ENCODE measurements at places on chromosomes 6 and 20. TPM values are rescaled to one million over a fixed set of nuclear protein-coding genes. Genes with fewer than 3 reads are reported as not detected.

The LAMP5 gene
- 27.4 TPM for total RNA-seq

GRCh38 chr6:20333721-20334269 lies 67.9 kb upstream of the E2F3 start:
- DNase-seq, result no peak
- no peaks in the 10 kb centered on the region for H3K36me3 ChIP-seq
- no peak overlapping the region for H3K4me3 ChIP-seq

DNA sequence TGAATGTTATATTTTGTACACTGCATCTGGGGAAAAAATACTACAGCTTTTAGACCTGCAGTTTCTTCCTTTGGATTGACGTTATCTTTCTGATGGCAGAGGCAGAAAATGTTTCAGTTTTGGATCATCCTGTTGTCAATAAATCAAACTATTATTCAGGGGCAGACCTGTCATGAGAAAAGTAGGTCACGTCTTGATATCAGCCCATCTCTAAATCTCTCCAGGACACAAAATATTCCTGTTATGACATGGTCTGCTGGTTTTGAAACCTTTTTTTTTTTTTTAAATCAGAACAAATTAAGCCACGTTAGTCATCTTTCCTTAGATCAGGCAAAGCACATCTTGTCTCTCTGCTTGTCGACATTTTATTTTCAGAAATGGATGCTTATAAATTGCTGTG lies 24.0 kb downstream of the IL20RA start:
- no peaks in the 10 kb centered on the region for H3K36me3 ChIP-seq
- DNase-seq, result no peak
- no peaks in the 10 kb centered on the region for H3K27me3 ChIP-seq
- H3K4me1 ChIP-seq, result no peaks in the 10 kb centered on the region
- no peak overlapping the region for H3K27ac ChIP-seq

GRCh38 chr6:69456086-69456485 lies 340.7 kb downstream of the LMBRD1 start:
- peak overlapping the region; percentile 75 for H3K27ac ChIP-seq
- no peaks in the 10 kb centered on the region for H3K27me3 ChIP-seq
- H3K4me3 ChIP-seq, result no peak overlapping the region
- DNase-seq, result peak; percentile 64
- no peaks in the 10 kb centered on the region for H3K4me1 ChIP-seq

GRCh38 chr20:43536041-43536816 lies 22.6 kb upstream of the SGK2 start:
- H3K4me3 ChIP-seq, result no peak overlapping the region
- H3K27ac ChIP-seq, result no peak overlapping the region
- DNase-seq, result no peak
- no peaks in the 10 kb centered on the region for H3K4me1 ChIP-seq

The TMC2 gene
- total RNA-seq, result 0.94 TPM

The SLC22A2 gene
- 6.7 TPM for total RNA-seq

DNA sequence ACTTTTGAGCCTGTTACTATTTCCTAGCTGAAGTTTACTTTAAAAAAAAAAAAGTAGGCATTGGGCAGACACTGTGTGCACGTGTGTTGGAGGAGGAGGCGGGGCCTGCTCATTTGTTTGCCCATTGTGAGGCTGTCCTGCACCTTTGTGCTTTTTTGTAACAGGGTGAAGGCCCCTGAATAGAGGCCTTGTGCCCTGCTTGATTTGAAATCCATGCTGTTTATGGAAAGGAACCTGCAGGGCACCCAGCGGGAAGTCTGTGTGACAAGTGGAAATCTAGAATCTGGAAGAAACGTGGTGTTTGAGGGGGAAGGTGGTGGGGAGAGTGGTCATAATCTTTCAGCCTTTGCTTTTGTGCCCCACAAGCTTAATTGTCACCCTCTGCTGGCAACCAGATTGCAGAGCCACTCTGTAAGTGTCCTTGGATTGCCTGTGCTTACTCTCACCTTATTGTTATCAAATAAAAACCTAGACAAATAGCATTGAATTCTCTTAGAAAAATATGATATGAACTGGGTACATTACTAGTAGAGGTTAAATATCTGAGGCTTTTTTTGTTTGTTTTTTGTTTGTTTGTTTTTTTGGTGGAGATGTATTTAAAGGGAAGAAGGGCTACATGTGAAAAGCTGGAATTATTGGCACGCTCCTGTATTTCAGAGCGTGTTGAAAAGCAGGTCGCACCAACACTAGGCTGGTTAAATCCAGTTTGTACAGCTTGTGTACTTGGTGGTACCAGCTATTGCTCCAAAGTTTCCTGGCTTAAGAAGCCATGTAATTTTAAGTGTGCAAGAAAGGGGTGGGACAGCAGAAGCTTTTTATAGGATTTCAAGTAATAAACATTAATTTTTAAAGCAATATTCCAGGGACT lies 156.3 kb downstream of the ARID1B start:
- peak overlapping the region; percentile 33 for H3K27ac ChIP-seq
- H3K4me1 ChIP-seq, result peaks cover 4% of the 10 kb centered on the region
- DNase-seq, result peak; percentile 14
- H3K36me3 ChIP-seq, result no peaks in the 10 kb centered on the region
- H3K27me3 ChIP-seq, result no peaks in the 10 kb centered on the region
- no peak overlapping the region for H3K4me3 ChIP-seq

DNA sequence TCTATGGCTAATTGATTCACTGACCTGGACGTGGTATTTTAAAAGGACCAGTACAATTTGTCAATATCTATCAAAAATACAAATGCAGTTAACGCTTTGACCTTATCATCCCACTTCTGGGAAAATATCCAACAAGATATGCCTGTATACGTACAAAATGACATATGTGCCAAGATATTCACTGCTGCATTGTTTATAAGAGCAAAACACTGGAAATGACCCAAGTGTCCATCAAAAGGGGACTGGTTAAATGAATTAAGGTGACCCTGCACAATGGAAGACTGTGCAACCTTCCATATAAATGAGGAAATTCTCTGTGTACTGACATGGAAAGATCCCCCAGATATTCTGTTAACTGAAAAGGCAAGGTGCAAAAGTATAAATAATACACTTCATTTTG lies 13.9 kb downstream of the TRAM2 start:
- no peak overlapping the region for H3K4me3 ChIP-seq
- H3K27ac ChIP-seq, result no peak overlapping the region
- no peaks in the 10 kb centered on the region for H3K36me3 ChIP-seq
- H3K4me1 ChIP-seq, result peaks cover 7% of the 10 kb centered on the region
- DNase-seq, result no peak
- no peaks in the 10 kb centered on the region for H3K27me3 ChIP-seq

The PAX1 gene
- total RNA-seq, result 0.20 TPM

GRCh38 chr20:54064939-54065338 lies 5.5 kb downstream of the BCAS1 start:
- DNase-seq, result no peak
- no peak overlapping the region for H3K4me3 ChIP-seq
- H3K27me3 ChIP-seq, result no peaks in the 10 kb centered on the region
- peaks cover 7% of the 10 kb centered on the region for H3K4me1 ChIP-seq
- no peak overlapping the region for H3K27ac ChIP-seq

The TNFRSF6B gene
- total RNA-seq, result 3.1 TPM

DNA sequence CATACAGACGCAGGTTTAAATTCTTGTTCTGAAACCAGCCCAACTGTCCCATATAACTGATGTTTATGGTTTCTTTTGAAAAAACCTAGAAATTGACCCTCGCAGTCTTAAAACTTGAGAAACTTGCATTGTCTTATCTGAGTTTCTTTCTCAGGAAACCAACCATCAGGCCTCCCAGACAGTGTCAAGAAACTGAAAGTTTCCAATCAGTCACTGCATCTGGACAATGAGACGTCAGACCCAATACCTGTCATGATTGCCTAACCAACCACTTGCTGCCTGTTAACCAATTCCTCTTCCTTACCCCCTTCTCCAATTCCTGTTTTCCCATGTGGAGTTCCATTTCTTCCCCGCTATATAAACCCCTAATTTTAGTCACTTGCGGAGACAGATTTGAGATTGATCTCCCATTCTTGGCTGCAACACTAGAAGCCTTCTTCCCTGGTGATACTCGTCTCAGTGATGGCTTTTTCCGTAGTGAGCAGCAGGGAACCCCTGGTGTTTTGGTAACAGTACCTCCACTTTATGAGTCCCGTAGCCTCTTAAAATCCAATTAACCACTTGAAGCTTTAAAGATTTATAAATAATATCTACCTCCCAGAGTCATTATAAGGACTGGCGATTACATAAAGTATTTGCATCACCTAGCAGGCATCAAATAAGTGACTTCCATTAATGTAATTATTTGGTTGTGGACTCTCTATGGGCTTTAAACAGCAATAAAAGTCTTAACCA lies 49.3 kb downstream of the GPR63 start:
- H3K27me3 ChIP-seq, result no peaks in the 10 kb centered on the region
- H3K4me3 ChIP-seq, result no peak overlapping the region
- no peaks in the 10 kb centered on the region for H3K4me1 ChIP-seq

DNA sequence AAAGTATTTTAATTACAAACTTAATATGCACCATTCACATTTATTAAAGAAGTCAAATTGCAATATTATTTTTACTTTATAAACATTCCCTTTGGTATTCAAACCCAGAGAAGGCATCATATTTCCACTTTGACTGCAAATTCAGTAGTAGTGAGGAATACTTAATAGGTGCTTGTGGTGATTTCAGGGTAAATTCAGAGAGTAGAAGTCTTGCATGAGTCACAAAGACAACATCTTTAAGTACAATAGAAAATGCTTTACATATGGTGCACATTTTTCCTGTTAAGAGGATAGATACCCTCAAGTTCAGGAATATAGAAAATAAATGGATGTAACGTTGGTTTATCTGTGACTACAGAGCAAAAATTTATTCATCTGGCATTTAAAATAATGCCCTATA lies 390.2 kb downstream of the TENT5A start:
- H3K27me3 ChIP-seq, result no peaks in the 10 kb centered on the region
- H3K36me3 ChIP-seq, result no peaks in the 10 kb centered on the region
- H3K4me1 ChIP-seq, result no peaks in the 10 kb centered on the region
- DNase-seq, result no peak
- no peak overlapping the region for H3K4me3 ChIP-seq

The ROS1 gene
- total RNA-seq, result not detected

- H3K4me3 ChIP-seq, result no peak overlapping the region
- no peaks in the 10 kb centered on the region for H3K36me3 ChIP-seq
- DNase-seq, result peak; percentile 40
- H3K4me1 ChIP-seq, result peaks cover 9% of the 10 kb centered on the region
Measured at GRCh38 chr20:47370850-47371782, 14.6 kb upstream of the ZMYND8 start.

The SDCBP2 gene
- total RNA-seq, result 4.1 TPM

The CNR1 gene
- total RNA-seq, result 25.6 TPM

DNA sequence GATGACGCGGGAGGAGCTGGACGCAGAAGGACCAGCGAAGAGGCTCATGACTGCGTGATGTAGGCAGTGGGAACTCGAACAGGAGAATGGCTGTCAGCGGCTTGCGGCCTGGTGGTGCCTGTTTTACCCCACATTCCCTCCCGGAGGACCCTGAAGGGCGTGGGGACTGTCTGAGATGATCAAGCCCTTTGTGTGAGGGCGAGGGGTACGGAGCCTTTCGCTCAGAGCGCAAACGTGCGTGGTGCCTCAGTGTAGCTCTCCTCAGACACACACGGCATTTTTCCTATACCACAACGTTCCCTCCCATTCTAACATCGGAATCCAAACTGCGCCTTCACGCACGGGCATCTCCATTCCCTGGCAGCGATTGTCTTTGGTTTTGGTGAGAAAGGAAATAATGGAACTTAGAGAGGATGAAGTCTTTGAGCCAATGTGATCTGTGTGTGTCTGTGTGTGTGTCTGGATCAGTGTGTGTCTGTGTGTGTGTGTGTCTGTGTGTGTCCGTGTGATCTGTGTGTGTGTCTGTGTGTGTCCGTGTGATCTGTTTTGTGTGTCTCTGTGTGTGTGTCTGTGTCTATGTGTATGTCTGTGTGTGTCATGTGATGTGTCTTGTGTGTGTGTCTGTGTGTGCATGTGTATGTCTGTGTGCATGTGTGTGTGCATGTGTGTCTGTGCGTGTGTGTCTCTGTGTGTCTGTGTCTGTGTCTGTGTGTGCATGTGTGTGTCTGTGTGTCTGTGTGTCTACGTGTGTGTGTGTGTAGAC lies 5.3 kb downstream of the PTK6 start:
- H3K4me3 ChIP-seq, result no peak overlapping the region
- DNase-seq, result no peak
- H3K4me1 ChIP-seq, result peaks cover 14% of the 10 kb centered on the region
- H3K36me3 ChIP-seq, result peaks cover 20% of the 10 kb centered on the region

The RAB32 gene
- total RNA-seq, result 29.1 TPM

The GABRR2 gene
- total RNA-seq, result 0.39 TPM

DNA sequence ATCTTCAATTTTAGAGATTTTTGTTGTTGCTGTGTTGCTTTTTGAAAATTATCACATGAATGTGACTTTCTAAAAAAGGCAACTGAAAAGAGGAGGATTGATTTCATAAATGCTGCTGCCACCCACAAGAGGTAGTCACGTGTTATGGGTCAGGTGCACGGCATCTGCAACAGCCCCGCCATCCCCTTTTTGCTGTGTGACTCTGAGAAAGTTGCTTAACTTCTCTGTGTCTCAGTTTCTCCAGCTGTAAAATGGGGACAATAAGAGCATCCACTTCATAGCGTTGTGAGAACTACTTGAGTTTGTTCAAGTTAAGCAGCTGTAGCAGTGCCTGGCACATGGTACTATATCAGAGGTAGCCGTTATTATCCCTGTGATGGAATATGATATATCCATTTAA lies 10.7 kb downstream of the CCN5 start:
- peaks cover 5% of the 10 kb centered on the region for H3K27me3 ChIP-seq
- H3K4me1 ChIP-seq, result peaks cover 13% of the 10 kb centered on the region
- no peaks in the 10 kb centered on the region for H3K36me3 ChIP-seq
- H3K4me3 ChIP-seq, result no peak overlapping the region
- H3K27ac ChIP-seq, result no peak overlapping the region
- no peak for DNase-seq

GRCh38 chr6:100554228-100554627 lies 89.5 kb upstream of the SIM1 start:
- DNase-seq, result no peak
- no peak overlapping the region for H3K4me3 ChIP-seq
- no peaks in the 10 kb centered on the region for H3K27me3 ChIP-seq
- H3K36me3 ChIP-seq, result no peaks in the 10 kb centered on the region

GRCh38 chr6:25202504-25202903 lies 76.7 kb upstream of the CARMIL1 start:
- H3K4me1 ChIP-seq, result no peaks in the 10 kb centered on the region
- H3K36me3 ChIP-seq, result no peaks in the 10 kb centered on the region
- no peak for DNase-seq
- no peak overlapping the region for H3K27ac ChIP-seq

Data from spinal cord (tissue), 10 donors.